Midbrain (tissue), 1 donor: ENCODE measurements at places on chromosomes 3 and 15.

DNA sequence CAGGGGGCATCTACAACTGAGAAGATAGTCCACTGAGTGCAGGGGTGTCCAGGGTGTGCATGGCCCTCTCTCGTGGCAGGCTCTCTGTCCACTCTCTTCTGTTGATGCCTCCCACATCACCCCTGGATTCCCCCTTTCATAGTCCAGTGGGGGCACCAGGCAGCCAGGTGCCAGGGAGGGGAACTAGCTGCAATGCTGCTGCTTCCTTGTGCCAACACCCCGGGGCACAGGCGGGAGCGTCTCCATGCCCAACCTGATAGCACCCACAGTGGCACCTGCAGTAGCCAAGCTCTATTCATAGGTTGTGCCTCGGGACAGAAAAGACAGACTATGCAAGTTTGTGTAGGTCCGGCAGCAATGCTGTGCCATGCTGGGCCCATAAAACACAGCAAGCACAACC, 11.7 kb downstream of the DUOX2 start:
- no peak for DNase-seq

- no peak for DNase-seq
Measured at GRCh38 chr3:185722881-185723280, 102.0 kb downstream of the IGF2BP2 start.

GRCh38 chr3:31004025-31004678, 109.7 kb upstream of the GADL1 start:
- no peak for DNase-seq

GRCh38 chr15:31145271-31145911, 43.9 kb upstream of the TRPM1 start:
- no peak for DNase-seq

- DNase-seq = no peak
Measured at GRCh38 chr3:121834157-121834670, 646 bp downstream of the IQCB1 start.

GRCh38 chr3:116474032-116474780, 28.9 kb upstream of the LSAMP start:
- DNase-seq = no peak

DNA sequence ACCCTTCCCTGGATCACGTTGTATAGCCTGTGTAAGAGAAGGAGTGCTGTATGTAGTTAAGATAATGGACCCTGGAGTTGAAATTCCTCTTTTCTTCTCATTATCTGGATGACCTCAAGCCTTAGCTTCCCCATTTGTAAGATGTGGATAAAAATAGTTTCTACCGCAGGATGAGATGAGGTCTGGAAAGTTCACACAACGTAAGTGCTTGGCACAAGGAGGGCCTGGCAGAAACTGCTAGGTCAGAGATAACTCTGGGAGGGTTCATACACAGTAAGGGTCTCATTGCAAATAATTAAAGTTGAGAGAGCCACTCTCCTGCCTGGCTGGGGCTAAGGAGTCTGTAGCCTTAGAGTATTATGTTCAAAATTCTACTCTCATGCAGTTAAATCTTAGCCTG, 214.4 kb downstream of the LRTM1 start:
- no peak for DNase-seq

DNA sequence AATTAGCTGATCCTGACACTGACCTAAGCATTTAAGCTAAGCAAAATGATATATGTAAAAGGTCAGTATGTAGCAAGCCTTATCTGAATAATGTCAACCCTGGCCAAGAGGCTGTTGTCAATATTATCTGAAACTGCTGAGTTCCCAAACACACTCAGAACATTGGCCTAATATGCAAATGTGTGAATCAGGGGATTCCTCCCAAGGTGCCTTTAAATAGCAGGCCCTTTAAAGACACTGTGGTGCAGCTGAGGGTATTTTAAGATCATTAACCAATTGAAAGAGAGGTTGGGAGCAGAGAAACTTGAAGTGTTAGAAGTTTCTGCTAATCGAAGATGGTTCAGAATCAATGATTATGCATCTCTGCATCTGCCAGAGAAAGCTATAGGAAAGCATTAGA, 207.0 kb downstream of the NTRK3 start:
- DNase-seq = no peak

DNA sequence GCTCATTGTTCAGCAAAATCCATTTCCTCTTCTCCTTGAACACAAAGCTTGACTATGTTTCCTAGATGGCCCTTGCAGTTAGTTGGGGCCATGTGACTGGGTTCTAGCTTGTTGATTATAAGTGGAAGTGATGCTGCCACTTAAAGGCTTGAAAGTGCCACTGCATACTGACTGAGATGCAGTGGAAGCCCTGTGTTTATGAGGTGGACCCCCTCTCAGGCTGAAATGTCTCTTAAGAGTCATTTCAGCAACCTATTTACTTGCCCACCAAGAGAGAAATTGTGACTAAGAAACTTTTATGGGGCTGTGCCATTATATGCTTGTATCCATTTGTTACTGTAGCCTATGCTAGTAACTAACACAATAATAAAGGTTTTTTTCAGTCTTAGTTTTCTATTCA, 8.4 kb upstream of the ANP32A start:
- DNase-seq = peak; percentile 78

DNA sequence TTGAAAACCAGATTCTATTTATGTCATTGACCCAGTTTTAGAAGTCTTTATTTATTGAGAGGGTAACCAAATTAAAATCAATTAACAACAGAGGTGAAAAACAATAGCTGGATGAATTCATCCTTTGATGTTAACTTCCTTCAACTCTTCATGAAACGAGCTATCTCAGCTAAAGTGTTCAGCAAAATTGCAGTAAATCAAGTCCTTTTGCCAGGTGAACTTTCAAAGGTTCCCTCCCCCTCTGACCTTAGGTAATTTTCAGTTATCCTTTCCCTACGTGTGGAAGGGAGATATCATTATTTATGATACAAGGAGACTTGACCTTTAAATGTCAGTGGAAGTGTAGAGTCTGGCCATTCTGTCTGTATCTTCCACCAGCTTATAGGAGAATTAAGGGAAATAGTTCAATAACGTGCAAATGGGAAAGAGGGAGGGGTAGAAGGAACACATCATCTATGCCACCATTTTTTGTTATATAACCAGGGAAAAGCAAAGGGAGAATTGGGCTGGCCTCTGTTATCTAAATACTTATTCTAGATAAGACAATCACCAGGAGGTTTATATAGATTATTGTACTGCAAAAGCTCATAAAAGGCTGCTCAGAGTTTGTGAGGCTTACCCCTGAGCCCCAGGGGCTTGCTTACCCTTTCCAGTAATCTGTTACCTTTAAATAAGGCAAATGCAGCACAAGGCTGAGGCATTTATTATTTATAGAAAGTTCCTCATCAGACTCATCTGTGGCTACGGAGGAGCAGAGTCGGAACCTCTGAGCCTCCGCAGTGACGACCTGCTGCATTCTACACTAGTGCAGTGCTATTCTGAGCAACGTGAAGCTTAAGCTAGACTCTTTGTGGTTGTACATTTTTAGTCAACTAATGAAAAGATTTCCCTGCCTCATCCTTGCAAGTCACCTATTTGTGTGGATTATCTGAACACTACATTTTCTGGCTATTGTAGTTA, 97.7 kb upstream of the ZBED2 start:
- no peak for DNase-seq

GRCh38 chr3:161349529-161350312, 21.6 kb downstream of the SPTSSB start:
- DNase-seq = no peak

DNA sequence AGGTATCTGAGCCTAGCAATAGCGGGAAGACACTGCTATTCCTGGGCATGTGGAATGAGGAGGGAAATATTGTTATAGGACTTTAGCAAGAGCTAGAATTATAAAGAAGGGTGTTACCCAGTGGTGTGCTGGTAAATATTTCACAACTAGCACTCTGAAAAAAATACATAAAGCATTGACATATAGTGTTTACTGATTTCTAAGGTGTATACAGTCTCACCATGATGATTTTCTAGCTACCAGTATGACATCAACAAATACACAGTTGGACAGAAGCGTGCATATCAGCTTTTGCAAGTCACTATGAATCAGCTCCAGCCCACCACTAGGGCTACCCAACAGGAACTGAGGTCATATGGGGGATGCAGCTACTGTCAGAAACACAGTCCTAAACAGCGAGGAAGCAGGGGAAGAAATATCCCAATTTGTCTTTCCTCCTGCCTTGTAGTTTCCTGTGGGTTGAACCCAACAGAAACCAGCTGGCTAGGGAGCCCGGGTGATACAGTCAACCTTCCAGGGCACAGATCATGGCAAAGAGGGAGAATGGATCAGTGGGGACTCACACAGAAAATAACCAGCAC, 39.6 kb downstream of the HGD start:
- DNase-seq = no peak

DNA sequence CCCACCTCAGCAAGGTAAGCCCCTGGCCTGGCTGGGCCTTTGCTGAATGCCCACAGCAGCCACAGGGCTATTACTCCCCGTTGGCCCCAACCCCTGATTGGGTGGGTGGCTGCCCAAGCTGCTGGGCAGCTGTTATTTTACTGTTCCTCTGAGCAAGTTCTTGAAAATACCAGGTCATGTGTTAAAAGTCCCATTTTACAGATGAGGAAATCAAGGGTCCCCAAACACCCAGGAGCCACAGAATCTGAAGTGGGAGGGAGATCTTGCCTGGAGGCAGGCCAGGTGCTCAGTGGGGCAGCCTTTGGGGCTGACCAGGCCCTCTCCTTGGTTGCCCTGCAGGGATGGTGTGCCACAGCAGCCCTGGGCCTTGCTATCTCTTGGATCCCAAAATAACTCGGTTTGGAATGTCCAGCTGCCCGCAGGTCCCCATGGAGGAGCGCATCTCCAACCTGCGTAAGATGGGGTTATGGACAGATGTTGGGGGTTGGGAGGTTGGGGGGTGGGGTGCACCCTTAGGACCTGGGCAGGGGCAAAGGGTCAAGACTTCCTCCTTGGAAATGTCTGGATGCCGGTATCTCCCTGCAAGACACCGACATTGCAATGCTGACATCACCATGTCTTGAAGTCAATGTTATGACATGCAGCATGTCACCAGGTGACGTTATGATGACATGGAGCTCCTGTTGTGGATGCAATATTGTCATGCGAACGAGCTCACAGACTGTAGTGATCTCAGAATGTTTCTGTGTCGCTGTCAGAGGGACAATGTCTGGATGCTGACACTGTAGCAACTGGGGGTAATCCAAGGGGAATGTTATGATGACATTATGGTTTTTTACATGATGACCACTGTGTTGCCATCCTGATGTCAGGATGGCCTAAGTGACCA, 13.3 kb upstream of the CSPG4 start:
- no peak for DNase-seq

DNA sequence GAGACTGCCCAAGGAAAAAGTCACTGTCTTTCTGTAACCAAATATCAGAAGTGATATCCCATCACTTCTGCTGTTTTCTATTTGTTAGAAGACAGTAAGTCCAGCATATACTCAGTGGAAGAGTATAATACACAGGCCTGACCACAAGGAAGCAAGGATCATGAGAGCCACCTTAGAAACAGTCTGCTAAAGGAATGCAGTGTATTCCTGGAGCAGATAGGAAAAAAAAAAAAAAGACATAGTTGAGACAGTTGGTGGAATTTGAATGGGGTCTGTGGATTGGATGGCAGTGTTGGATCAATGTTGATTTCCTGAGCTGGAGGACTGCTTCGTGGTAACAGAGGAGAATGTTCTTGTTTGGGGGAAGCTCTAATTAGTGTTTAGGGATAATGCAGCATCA, 26.5 kb upstream of the FBXL2 start:
- DNase-seq = no peak

- no peak for DNase-seq
Measured at GRCh38 chr3:197168606-197169005, 129.8 kb downstream of the DLG1 start.
